Smooth muscle cell of bladder (primary cell): ENCODE measurements at places on chromosomes 4 and X. TPM values are rescaled to one million over a fixed set of nuclear protein-coding genes. Genes with fewer than 3 reads are reported as not detected.

Gene ZNF157
- 0.14 TPM in 1 of 2 replicates, not detected in the other for total RNA-seq

Gene VCX
- not detected in 2 replicates for total RNA-seq

Gene SSX7
- total RNA-seq = not detected in 2 replicates

Gene ARHGAP36
- not detected in 2 replicates for total RNA-seq

Gene BMPR1B
- 0.14 and 0.55 TPM in 2 replicates for total RNA-seq

Gene CHRDL1
- total RNA-seq = 0.14 and 0.46 TPM in 2 replicates

Gene TECRL
- not detected in 2 replicates for total RNA-seq

Gene TNIP3
- total RNA-seq = under 0.01 and 0.28 TPM in 2 replicates

Gene PNMA5
- not detected in 2 replicates for total RNA-seq

Gene LPAR4
- total RNA-seq = 0.09 TPM in 1 of 2 replicates, not detected in the other
